Tibial artery (tissue), 4 donors: ENCODE measurements at places on chromosomes 7 and 10.

- DNase-seq = no peak
These were observed 41.8 kb upstream of the WNT16 start for GRCh38 chr7:121286742-121287734.

GRCh38 chr7:800692-801091 is 31.6 kb upstream of the SUN1 start:
- no peak for DNase-seq

DNA sequence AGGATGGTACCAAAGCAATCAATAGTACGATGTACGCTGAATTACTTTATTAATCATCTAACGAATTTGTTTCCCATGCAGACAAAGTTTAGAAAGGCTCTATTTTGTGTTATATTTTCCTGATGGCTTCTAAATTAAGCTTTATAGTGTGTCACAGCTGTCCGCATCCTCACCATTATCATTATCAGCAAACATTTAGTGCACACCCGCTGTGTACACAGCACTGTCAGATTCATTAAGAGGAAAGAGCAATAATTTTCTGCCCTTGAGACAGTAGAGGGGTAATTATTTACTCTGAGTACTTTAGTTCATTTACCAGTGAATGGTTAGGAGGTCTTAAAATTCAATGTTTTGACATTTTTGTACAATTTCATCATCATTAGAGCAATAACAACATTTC is 233.3 kb upstream of the PTPRZ1 start:
- no peak for DNase-seq

GRCh38 chr7:132558815-132559214 is 17.5 kb downstream of the PLXNA4 start:
- no peak for DNase-seq

DNA sequence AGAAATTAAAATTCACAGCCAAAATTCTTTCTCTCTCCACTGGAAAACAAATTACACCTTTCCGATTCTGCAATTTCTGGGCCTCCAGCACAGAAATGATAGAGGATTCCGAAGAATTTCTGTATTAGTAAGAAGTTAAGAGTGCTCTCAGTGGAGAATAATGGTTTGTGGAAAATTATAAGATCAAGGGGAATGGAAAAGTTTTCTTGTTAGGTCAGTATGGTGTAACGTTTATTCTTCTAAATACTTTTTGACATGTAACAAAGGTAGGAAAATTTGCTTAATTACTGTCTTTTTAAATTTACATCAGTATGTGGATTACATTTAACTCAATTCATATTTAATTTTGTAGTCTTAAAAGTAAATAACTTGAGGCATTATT is 288.3 kb upstream of the NFE2L3 start:
- DNase-seq = no peak

- DNase-seq = no peak
These were observed 29.4 kb downstream of the SRRM3 start for GRCh38 chr7:76231071-76231470.

- DNase-seq = no peak
These were observed 47.5 kb upstream of the AGR3 start for GRCh38 chr7:16929146-16929762.

GRCh38 chr7:66502230-66503035 is 126.2 kb upstream of the KCTD7 start:
- DNase-seq = no peak

GRCh38 chr7:65269150-65269856 is 104.4 kb upstream of the ZNF92 start:
- no peak for DNase-seq

DNA sequence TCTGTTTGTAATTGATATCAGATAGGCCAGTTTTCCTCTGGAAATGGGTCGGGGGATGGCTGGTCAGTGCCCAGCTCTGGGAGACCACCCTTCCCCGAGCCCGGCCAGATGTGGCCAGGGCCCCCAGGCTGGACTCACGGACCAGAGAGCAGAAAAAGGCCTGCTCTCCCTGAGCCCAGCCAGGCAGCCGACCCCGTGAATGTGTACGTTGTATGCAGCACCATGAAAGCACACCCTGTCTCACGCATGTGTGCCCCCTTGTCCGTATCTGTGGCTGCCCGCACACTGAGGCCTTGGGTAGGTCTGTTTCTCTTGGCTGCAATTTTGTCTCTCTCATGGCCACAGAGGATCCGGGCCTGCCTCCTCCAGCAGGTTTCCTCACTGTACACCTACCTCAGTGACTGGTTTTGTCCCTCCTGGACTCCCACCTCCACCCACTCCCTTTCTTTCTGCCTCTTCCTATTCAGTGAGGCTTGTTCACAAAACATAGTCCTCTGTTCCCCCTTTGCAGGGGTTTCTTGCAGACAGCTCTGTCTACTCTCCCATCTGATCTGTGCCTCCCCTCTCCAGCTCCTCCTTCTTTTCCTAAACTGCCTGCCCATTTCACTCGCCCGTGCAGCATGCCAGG is 23.6 kb upstream of the ANKRD2 start:
- no peak for DNase-seq

DNA sequence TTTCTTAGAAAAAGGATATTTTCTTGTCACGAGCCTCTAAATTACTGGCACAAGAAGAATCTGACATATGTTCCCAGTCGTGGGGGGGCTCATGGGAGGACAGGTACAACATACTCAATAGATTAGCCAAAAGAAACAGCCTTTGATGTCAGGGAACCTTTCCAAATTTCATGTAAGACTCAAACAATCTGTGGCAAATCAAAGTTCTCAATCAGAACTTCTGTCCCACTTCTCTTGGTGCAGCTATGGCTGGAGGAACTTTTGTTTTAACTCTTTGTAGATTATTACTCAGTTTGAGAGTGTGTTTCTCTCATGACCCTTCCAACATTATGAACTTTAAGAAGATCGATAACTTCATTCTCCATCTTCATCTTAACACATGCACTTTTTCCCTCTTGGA is 114.3 kb upstream of the ARID5B start:
- no peak for DNase-seq

GRCh38 chr7:107865956-107866775 is 24.8 kb upstream of the DLD start:
- no peak for DNase-seq

DNA sequence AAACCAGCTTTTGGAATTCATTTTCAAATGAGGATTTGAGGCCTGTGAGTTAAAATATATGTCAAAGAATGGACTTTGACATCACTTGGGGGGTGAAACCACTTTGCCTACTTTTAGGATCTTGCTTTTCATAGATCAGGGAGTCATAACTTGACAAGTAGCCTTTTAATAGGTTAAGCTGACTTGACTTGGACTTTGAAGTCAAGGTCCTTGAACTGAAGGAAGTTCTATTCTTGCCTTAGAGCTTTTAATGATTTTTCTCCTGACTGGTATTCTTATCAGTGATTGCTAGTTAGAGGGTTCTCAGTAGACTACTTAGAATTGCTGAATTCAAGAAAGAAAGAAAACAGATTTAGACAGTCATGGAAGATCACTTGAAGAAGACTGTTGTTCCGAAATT is 17.7 kb downstream of the AGR2 start:
- DNase-seq = no peak

DNA sequence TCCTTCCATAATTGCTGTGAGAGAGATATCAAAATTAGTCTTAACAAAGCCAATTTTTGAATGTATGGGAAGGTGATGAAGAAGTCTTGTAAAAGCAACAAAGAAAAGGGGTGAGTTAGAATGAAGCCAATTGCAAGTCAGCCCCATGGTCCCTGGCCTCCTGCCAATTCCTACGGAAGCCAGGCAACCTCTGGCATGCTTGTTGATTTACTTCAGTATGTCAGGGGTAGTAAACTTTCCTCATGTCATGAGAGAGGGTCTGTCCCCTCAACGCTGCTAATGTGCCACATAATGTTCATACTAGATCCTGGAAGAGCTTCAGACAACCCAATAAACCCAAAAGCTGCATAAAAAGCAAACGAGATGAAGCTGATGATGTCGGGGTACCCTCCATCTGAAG is 159.1 kb upstream of the YAE1 start:
- DNase-seq = no peak

DNA sequence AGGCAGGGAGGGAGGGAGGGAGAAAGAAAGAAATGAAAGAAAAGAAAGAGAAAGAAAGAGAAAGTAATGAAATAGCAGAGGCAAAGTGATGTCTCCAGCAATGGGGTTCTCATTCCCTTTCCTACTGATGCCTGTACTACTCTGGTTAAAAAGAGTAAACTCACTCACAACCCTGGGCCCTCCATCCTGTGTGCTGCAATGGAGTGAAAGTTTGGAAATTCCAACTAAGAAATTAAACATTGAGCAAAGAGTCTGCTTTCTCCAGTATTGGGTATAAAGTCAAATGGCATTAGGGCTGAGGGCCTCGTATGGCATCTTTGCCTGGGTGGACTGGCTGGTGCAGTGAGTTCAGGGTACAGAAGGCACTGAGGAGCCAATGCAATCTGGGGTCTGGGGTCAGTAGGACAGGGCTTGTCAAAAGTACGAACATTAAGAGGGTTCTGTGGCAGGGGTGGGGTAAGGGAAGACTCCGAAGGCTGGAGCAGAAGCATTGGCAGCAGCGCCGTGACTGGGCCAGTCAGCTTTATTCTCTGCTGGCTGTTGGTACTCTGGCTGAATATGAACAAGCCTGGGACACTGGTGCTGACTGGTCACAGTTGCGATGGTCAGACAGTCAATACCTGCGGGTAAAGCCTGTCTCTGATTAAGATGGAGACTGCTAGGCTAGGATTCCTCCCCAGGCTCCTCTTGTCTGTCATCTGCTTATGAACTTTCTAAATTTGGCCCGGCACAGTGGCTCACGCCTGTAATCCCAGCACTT is 24.1 kb upstream of the TNS3 start:
- no peak for DNase-seq

- no peak for DNase-seq
These were observed 814 bp downstream of the HK1 start for GRCh38 chr10:69279110-69279509.

- DNase-seq = no peak
These were observed 73.7 kb downstream of the MYL10 start for GRCh38 chr7:101555269-101555920.

- DNase-seq = no peak
These were observed 16.3 kb downstream of the SFTPA1 start for GRCh38 chr10:79627075-79627474.
